ENCODE measurements at places on chromosomes 5 and 9.
A peak's percentile ranks its signal among the peaks of the same experiment; 100 is the strongest.

- DNase-seq = no peak
These were observed 3.4 kb downstream of the VCAN start for GRCh38 chr5:83474991-83475390.

DNA sequence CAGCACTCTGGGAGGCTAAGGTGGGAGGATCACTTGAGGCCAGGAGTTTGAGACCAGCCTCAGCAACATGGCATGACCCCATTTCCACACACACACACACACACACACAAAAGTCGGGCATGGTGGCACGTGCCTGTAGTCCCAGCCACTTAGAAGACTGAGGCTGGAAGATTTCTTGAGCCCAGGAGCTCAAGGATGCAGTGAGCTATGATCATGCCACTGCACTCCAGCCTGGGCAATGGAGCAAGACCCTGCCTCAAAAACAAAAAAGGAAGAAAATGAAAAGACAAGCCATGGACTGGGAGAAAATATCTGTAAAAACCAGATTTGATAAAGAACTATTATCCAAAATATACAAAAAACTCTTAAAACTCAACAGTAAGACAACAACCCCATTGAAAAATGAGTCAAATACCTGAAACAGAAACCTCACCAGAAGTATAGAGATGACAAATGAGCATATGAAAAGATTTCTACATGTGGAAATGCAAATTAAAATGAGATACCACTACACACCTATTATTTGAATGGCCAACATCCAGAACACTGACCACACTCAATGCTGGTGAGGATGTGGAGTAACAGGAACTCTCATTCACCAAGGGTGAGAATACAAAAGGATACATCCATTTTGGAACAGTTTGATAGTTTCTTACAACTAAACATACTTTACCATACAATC is 24.7 kb downstream of the DNAJA1 start:
- DNase-seq = no peak

DNA sequence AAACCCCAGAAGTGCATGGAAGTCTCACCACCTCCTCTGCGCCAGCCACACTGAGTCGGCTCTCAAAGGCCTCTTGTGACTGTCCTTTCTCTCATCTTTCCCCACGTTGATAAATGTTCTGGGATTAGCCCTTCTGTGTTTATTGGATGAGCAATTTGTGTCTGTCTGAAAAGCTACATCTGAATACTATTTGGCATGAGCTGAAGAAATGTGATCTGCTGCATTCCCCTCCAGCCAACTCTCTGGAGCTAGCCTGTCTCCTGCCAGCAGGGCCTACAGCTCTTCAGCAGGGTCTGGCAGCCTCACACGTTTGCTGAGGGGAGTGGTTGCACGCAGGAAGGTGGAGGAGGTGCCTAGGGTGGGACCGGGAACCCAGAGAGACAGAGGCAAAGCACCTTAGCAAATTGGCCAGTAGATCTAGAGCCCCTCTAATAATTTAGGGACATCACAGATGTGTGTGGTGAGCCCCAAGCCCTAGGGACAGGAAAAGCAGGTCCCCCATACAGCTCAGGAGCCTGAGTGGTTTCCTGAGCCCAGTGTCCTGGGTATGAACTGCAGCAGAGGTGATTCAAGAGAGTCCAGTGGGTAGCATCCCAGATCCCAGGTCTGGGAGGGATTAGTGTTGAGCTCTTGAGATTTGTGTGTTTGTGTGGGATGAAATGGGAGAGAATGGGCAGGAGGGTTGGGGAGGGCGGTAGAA is 20.5 kb upstream of the B4GALT1 start:
- no peak for DNase-seq

DNA sequence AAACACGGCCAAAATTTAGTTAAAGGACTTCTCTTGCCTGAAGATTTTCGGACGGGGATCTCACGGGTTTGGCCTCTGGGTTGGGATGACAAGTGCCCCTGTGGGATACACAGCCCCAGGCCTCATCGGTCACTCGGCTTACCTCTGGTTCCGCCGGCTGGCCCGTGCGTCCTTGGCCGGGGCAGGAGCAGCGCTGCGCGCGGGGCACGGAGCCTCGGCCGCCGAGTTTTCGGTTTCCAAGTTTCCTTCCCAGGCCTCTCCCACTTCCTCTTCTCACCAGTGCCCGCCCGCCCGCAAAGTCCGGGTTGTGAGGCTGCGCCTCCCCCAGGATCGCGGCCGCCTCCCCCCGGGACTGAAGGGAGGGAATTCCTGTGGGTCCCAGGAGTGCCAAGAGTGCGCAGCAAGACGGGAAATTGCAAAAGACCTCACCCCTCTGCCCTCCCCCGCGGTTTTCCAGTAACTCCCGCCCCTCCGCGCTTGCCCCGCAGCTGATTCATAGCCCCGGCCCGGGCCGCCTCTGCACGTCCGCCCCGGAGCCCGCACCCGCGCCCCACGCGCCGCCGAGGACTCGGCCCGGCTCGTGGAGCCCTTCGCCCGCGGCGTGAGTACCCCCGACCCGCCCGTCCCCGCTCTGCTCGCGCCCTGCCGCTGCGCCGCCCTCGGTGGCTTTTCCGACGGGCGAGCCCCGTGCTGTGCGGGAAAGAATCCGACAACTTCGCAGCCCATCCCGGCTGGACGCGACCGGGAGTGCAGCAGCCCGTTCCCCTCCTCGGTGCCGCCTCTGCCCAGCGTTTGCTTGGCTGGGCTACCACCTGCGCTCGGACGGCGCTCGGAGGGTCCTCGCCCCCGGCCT is at the start of gene OSMR:
TSS of gene OSMR (plus strand) at position 487 of the 853 bp plus-strand sequence. CDS start 23,033 bp downstream, outside the sequence.
- DNase-seq = peak; percentile 10

- no peak for DNase-seq
These were observed 54.4 kb downstream of the NEURL1B start for GRCh38 chr5:172695232-172696054.

GRCh38 chr9:113805486-113806132 is 70.5 kb upstream of the ZNF618 start:
- no peak for DNase-seq

DNA sequence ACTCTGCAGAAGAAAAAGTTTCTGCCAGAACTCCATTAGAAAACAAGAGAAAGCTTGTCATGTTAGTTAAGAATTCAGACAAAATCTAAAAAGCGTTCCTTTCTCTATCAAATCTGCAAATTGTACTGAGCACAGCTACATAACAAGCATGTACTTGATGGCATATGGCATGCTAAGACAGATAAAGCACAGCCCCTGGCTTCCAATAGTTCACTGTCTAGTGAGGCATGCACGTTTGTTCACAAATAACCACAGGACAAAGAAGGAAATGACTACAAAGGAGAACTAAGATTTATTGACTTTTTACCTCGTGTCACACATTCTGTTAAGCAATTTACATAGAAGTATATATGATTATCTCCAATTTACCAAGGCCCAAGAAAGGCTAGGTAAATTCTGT is 518.2 kb upstream of the TLE4 start:
- DNase-seq = peak; percentile 34

GRCh38 chr5:77294185-77294584 is 83.7 kb downstream of the PDE8B start:
- no peak for DNase-seq

DNA sequence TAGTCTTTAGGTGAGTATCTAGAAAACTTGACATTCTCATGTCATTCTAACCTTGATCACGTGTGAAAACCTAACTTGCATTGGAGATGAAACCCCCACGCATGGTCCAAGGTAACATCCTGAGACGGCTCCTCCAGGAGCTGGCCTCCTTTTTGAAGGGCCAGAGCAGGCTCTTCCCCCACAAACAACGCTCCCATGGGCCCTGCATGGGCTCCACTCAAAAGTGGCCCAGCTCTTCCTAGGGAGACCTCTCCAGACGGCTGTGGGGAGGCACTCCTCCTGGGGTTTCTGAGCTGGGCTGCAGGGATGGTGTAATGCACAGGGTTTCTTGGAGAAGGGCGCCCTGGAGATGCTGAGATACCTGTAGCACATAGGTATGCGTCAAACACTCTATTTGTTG is 296.2 kb upstream of the IRX1 start:
- no peak for DNase-seq

All from NCI-H2171 (cell line).